DMS 273 treated with DMSO at 0.1 percent for 48 hours (cell line): ENCODE measurements at places on chromosomes 7 and 10.

- DNase-seq, result no peak
Measured at GRCh38 chr7:48402721-48403120, 231.5 kb downstream of the ABCA13 start.

- DNase-seq, result no peak
Measured at GRCh38 chr7:30157204-30157603, 22.4 kb downstream of the MTURN start.

DNA sequence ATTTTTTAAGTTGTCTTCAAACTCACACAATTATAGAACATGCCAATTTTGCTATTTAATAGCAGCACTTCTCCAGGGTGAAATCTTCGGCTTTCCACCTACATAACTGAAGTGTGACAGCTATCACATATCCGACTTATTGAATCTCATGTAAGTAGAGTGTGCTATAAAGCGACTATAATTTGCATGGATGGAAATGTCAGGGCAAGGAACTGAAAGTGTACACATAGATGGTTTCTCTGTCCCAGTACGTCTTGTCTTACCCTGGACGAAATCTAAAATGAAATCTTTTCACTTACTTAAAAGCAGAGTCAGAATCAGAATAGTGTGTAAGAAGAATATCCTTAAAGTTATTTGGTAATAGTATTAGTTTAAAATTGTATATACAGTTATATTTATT, 132.3 kb downstream of the THSD7A start:
- no peak for DNase-seq

GRCh38 chr10:73887294-73888039, 13.1 kb upstream of the CAMK2G start:
- peak; percentile 62 for DNase-seq

- DNase-seq, result peak; percentile 63
Measured at GRCh38 chr7:76234931-76235441, 33.3 kb downstream of the SRRM3 start.

DNA sequence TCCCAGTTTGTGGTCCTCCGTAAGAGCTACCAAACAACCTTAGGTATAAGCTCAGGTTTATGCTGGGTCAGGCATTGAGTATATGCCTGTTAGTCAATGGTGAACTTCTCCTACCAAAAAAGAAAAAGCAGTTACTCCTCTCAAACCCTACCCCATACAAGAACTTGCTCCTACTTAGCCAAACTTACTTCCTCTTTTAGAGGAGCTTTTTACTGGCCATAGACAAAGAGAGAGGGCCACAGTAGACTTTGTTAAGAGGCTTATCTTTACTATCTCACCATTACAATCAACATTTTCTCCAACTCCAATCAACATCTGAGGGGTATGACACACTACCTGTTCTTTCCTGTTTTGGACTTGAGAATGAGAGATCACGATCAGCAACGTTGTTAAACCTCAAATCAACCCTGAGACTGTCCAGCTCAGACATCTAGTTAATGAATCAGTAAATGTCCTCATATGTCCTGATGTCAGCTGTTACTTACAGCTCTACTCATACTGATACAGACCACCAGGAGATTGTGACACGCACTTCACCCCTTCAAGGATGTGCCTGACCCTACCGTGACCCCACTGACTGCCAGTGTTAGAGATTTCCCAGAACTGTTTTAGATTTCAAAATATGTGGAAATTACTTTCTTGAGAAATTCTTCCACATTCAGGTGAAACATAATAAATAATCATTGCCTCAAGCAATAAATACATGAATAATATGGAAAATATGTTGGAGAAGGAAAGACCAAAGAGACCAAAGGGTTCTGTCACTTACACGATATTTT, 18.4 kb upstream of the CCDC71L start:
- no peak for DNase-seq

- no peak for DNase-seq
Measured at GRCh38 chr7:99489235-99489634, 10.8 kb downstream of the ZNF394 start.

DNA sequence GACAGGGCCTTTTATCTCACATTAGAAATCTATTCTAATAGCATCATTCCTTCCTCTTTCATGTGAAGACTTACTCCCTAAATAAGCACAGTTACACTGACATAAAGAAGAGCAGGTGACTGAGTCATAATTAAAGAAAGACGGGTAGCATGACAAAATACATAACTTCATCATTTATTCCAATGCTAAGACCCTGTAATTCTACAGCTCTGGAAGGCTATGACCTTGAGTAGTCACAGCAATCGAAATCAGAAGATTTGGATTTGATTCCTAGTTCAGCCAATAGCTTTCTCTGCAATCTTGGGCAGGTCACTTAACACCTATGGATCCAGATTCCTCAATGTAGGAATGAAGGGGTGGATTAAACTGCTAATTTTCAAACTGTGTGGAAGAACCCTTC, 42.7 kb downstream of the KDM7A start:
- DNase-seq, result no peak

DNA sequence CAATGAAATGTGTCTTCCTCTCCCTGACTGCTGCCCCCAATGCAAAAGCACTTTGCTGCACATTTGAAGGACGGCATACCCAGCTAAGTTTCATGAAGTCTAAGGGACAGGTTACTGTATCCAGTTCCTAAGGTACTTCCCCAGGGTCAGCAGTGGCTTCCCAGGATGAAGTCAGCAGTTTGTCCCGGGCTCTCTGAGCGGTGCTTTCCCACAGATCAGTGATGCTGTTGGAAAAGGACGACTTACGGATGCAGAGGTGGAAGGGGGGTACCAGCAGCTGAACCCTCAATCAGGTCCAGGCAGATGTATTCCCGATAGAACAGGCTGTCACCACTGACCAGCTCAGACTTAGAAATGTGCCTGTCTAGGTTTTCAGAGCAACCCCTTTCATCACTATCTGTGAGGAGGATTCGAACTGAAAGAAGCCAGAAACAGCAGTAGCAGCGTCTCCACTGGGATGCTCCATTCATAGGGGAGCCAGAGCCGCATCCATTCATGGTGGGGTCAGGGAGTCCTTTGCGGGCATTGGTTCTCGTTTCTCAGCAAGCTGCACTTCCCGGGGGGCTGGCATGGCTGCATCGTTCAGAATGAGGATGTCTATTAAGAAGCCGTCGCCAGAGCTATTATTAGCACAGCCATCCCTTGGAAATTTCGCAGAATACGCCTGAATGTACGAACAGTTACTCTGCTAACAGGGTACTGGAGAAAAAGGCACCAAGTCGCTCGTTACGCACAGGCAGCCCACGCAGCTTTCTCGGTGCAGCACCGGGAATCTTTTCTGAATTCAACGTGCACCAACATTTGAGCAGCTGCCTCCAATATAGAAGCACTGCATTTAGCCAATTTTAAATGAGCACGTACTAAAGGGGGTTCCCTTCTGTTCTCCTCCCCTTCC, 303.7 kb downstream of the PRPF18 start:
- no peak for DNase-seq

- no peak for DNase-seq
Measured at GRCh38 chr10:56715262-56715661, 354.2 kb upstream of the ZWINT start.
